Stimulated activated CD8-positive, alpha-beta memory T cell treated with anti-CD3 and anti-CD28 coated beads, Interleukin-15, amount 100 ng/mL, for 24 hours (primary cell): ENCODE measurements at places on chromosomes 13 and 19.

GRCh38 chr19:33267706-33268105 is 34.6 kb downstream of the CEBPA start:
- DNase-seq = no peak

DNA sequence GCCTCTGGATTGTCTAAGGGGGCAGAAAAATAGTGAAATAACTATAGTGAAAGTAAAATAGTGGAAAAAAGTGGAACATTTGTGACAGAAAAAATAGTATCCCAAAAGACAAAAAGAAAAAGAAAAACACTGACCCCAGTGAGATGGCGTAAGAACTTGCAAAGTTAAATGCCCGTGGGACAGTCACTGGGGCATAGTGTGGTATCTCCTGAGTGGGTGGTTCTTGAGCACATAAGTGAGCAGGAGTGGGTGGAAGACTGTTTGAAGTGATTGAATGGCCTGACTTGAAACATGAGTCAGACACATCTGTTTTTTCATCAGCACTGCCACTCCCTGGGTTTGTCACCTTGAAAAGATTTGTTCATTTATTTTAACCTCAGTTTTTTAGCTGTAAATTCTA is 2.5 kb downstream of the ZNF430 start:
- no peak for DNase-seq

DNA sequence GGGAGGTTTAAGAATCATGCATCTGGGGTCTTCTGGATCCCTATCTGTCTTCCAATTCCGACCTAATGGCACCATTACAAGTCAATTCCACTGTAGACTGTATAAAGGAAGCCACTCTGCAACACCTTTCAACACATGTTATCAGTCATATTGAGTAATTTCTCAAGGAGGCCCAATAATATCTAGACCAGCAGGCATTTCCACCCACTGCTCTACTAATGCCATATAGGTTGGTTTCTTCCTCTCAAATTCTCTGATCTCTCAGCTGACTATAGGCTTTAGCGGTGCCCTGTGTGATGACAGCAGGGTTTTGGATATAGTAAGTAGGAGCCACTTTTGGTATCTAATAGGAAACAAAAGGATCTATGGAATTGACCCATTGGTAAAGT is 12.4 kb upstream of the ITM2B start:
- DNase-seq = no peak

DNA sequence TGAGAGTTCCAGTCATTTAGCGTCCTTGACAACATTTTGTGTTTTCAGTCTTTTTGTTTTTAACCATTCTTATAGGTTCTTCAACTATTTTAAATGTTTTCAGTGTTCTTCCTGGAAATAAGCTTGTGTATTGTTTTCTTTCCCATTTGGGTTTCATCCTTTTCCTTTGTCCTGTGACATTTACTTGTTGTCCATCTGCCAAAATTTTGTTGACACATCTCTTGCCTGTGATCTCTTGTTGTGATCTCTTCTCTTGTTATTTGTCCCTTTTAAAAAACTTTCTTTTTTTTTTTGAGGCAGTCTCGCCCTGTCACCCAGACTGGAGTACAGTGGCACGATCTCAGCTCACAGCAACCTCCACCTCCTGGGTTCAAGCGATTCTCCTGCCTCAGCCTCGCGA is 96.5 kb downstream of the PDS5B start:
- DNase-seq = no peak

- no peak for DNase-seq
Measured at GRCh38 chr19:17420475-17420924, 653 bp downstream of the MVB12A start.

DNA sequence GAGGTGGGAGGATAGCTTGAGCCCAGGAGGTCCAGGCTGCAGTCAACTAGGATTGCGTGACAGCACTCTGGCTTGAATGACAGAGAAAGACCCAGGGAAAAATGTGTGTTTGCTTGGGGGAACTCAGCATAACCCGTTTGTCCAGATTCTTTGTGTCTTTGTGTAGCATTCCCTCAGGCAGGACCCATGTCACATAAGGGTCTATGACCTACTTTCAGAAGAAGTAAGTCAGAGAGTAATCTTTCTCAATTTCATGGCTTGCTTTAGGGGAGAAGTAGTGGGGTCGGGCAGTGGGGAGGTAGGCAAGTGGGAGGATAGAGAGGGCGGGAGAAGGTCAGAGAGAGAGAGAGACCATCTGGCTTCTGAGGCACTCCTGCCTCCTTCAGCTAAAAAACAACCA is 11.9 kb upstream of the PSPC1 start:
- no peak for DNase-seq

DNA sequence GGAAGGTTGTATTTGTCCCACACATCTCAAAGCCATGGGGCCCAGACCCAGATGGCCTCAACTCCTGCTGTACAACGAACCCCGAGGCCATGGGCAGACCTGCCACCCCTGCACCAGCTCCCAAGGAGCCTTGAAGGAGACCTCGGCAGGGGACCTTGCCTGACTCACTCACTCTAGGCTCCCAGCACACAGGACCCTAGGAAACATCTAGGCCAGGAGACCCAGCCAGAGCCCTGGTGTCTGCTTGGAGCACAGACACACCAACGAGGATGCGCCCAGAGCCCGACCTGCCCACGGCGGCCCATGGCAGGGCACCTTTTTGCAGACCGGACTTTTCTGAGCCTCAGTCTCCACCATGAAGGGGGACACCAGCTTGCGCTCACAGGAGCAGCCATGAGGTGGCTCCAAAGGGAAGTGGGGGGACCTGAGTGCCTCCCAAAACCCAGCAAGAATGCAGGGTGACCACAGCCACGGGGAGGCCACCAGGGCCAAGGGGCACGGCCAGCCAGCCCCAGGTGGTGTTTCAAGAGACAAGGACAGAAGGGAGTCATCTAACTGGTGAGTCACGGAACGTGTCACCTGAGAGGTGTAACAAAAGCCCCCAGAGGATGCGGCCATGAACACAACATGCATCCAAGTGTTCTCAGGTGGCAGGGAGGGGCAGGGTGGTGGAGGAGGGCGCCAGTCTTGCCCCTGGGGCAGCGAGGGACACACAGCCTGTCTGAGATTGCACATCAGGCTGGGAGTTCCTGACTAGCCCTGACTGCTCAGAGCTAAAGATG is 4.9 kb upstream of the CERS1 start:
- DNase-seq = no peak

GRCh38 chr13:25493931-25494640 is 122.3 kb downstream of the ATP8A2 start:
- no peak for DNase-seq

GRCh38 chr13:62512194-62513141 is 1096.8 kb upstream of the PCDH20 start:
- DNase-seq = no peak

- DNase-seq = no peak
Measured at GRCh38 chr13:82739881-82740280, 1142.4 kb downstream of the SLITRK1 start.

DNA sequence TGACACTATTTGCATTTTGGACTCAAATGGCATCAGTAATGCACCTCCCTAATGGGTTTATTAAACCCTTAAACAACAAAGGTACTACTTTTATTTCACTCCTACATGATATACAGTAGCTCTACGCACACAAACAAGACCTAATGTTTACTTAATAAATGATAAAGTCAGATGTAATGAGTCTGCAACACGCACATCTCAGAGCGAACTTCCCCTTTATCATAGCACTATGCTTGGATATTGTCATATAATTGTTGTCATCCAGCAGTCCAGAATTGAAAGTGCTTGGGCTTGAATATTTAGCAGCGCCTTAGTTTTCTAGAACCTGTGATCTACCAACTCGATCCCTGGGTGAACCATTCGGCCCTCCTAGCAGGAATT is 772 bp downstream of the PARP4 start:
- DNase-seq = no peak

DNA sequence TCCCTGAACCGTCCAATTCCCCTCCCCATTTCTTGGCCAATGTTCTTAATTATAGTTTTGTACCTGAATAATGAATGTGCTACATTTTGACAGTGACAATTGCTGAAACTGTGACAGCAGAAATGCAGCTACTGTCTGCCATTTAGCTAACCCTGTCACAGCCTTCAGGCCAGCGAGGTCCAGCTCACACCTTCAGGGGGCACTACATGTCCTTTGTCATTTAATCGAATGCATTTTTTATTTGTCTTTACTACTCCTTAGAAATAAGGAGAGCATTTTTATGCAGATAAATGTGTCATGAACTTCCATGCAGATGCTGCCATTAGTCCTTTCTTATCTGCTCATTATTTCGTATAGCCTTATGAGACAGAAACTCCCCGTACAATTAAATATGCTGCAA is 159.9 kb downstream of the MZT1 start:
- DNase-seq = no peak

DNA sequence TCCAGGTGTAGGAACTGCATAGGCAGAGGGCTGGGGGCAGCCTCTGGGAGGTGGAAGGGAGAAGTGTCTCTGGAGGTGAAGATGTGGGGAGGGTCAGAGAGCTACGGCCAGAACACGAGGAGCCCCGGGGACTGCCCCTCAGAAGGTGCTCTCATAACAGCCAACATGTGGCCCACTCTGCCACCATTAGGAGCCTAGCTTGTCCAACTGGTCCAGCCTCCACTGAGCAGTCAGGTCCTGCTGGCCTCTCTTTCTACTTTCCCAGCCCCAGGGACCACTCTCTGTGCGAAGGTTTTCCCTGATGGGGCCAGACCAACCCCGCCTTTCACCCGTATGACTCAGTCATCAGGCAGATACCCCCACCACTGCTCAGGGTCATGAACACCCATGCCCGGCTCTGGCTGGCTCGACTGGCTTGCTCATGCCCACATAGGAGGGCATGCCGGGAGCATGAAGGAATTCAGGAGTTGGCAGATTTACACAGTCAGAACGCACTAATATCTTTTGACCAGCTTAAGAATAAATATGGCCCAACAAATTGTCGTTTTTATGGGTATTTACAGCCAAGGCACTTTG is 37.5 kb upstream of the C19orf12 start:
- DNase-seq = no peak

DNA sequence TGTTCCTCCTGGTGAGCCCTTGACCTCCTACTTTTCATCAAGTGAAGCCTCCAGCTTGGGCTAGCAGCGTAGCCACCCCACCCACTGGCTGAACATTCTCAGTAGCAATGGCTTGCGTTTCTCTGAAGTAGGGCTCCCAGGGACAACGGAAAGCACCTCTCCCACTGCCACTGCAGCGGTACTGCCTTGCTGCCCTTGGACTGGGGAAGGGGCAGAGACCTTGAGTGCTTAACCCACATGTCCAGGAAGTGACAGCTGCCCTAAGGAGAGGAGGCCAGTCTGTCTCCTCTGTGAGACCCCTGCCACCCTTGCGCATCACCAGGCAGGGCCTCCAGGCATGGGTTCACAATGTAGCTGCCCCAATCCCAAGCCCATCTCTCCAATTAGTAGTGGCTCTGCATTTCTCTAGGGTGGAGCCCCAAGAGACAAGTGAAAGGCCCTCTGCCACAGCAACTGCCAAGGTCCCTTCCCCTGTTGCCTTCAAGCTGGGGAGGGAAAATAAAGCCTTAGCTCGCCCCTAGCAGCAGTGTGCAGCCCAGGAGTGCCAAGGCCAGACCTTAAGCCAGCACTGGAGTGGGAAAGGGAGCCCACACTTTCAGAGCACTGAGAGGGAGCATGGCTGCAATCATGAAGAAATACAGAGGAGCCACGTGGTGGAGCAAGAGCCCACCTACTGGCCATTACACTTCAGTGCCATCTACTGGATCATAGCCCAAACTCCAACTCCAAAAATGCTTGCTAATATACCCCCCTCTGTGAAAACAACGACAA is 175.9 kb upstream of the TRPC4 start:
- no peak for DNase-seq

DNA sequence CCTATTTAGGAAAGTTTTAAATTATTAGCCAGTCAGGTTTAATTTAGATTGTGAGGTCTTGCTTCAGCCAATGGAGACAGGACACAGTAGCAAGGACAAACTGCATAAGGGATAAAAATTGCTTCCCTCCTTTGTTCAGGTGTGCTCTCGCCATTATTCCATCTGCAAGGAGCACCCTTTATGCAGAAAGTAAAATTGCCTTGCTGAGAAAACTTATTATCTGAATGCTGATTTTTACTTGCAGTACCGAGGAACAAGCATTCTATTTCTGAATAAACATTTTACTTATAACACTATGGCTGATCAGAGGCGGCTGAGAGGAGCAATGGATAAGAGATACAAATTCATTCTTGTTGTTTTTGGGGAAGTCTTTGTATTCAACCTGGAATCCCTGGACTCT is 8.0 kb downstream of the CYP4F22 start:
- no peak for DNase-seq

GRCh38 chr19:36931684-36932083 is 15.6 kb downstream of the ZNF568 start:
- DNase-seq = no peak

- DNase-seq = no peak
Measured at GRCh38 chr13:50370303-50370950, 355.2 kb downstream of the KCNRG start.

DNA sequence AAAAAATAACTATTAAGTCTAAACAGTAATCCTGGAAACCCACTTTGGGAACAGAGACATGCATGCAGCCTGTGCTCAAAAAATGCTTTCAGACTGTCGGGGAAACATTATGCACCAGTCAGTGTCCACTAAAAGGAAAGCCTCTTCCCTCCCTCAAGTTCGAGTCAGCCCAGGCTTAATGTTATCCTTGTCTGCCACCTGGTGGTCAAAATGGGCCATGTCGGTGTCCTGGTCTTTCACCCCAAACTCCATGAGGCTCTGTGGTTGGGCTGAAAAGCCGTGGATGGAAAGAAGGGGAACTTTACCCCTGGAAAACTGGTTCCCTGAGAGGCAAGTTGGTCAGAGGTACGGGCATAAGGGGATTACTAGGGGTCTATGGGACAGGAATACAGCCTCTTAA is 88.4 kb upstream of the ZNF492 start:
- no peak for DNase-seq

- DNase-seq = no peak
Measured at GRCh38 chr13:66994097-66994496, 236.0 kb downstream of the PCDH9 start.

DNA sequence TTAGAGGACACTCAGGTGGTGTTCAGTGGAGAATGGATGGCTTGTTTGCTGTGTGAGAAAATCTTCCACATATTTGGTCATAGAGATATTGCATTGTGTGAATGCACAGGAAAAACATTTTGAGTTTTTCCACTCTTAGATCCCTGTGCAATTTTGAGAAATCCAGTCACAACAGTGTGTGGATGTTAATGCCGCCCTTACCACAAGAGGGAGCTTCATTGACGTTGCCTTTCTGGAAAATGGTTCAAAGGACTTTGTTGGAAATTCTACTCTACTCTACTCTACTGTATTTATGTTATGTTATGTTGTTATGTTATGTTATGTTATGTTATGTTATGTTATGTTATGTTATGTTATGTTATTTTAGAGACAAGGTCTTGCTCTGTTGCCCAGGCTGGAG is 13.4 kb downstream of the ZNF20 start:
- no peak for DNase-seq

DNA sequence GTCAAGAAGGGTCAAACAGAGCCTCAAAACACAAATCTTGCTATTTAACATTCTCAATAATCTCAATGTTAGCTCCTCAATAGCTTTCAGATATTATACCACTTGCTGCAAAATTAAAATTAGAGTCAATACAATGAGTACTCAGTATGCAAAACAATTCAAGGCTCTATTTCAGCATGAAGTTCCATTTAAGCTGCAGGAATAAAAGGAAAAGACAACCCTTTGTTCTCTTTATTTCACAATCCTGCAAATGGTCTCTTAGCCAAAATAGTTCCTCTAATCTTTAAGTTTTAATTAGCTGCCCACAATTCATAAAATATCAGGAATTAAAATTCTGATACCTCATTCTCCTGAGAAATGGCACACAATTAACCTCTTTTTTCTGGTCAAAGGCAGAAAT is 40.5 kb upstream of the DCT start:
- DNase-seq = no peak
